Stimulated activated CD8-positive, alpha-beta memory T cell treated with anti-CD3 and anti-CD28 coated beads, Interleukin-4, amount 100 ng/mL, for 4 hours (primary cell): ENCODE measurements at places on chromosomes 5 and 9.

GRCh38 chr5:102450313-102450990 lies 48.3 kb downstream of the SLCO6A1 start:
- DNase-seq = no peak

DNA sequence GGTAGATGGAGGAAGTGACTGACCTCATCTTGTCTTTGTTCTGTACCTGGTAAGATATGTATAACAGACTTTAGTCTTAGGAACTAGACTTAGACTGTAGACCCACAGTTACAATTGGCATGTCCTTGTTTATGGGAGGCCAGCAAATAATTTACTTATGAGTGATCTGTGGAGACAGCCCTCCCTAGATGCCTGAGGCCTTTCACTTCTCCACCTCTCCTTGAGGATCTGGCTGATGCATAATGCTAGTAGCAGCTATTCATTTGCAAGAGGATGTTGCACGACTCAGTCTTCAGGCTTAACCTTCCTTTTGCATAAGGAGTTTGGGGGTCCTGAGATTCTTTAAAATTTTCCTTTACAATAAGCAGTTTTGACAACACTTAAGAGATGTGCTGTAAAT lies 100.7 kb downstream of the YTHDC2 start:
- DNase-seq = no peak

DNA sequence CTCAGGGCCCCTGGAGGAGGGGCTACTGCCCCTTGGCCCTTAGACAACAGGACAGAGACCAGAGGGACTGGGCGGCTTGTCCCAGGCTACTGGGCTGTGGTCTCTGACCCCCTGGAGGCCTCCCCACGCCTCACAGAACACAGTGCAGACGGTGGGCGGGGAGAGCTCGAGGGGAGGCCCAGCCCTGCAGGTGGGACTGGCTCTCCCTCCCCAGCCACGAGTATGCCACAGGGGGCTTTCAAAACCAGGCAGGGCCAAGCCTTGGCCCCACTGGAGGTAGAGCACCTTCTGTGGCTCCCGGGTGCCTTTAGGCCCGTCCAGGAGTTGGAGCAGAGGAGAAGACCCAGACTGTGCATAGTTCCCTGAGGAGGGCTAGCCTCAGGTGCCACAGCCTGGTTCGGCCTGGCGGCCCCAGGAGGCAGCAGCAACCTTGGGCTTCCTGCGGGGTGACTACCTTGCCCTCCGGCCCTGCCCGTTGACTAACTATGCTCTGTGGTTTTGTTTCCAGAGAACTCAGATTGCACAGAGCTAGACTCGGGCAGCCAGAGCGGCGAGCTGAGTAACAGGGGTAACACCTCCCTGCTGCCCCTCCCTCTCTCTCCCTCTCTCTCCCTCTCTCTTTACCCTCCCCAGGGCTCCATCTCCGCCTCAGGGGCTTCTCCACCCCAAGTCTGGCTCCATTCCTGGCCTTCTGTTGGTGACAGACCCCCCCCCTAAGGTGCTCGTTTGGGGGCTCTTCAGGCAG lies 15.5 kb downstream of the CARD19 start:
- no peak for DNase-seq

DNA sequence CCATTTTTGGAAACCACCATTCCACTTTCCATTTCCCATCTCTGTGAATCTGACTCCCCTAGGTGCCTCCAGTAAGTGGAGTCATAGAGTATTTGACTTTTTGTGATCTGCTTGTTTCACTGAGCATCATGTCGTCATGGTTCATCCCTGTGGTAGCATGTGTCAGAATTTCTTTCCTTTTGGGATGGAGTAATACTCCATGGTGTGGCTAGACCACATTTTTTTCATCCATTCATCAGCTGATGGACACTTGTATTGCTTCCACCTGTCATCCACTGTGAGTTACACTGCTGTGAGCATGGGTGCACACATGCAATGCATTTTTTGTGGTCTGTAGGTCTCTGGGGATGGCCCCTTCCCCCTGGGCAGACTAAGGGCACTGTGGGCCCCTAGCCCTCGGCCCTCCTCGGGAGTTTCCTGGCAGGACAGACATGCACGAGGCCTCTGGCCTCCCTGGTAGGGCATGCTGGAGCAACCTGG lies 115.9 kb downstream of the GADD45G start:
- no peak for DNase-seq

- no peak for DNase-seq
These were observed 439.2 kb downstream of the PTPRD start for GRCh38 chr9:10173561-10173960.
